Left renal cortex interstitium (tissue), 4 donors: ENCODE measurements at places on chromosomes 1 and 21. TPM values are rescaled to one million over a fixed set of nuclear protein-coding genes. Genes with fewer than 3 reads are reported as not detected.

DNA sequence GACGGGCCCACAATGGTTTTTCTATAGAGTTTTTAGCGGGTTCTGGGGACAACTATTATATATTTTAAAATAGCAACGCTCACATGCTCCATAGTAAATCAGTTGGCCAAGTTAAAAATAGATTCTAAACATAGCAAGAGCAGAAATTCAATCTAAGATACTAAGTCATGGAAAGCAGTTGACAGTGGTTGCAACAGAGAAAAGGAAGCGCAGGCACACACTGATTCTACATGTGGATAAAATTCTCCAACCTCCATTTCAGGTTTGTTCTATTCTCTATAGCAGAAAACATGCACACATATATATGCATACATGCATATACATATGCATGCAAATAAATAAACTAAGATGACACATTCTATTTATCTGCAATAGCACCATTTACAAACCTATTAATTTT is 89.6 kb upstream of the HNRNPU start:
- DNase-seq: no peak

DNA sequence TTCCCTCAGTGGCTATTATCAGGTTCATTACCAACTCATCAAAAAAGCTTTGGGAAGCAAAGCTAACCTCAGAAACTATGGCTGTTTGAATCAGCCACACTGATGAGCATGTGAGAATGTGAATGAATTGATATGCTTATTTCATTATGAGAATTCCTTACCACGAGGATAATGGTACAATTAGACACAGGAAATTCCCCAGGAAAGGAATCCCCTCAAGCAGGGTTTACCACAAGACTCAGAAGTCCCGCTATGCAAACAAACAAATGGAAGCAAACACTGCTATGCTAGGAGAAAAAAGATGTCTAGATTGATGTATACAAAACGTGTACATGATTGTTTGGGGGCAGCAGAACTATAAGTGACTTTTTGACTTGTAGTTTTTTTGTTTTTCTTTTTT is 205.0 kb downstream of the HMCN1 start:
- DNase-seq: no peak

GRCh38 chr21:35284199-35284598 is 235.1 kb upstream of the RUNX1 start:
- DNase-seq: no peak

GRCh38 chr21:41804381-41804780 is 37.5 kb upstream of the RIPK4 start:
- DNase-seq: no peak

DNA sequence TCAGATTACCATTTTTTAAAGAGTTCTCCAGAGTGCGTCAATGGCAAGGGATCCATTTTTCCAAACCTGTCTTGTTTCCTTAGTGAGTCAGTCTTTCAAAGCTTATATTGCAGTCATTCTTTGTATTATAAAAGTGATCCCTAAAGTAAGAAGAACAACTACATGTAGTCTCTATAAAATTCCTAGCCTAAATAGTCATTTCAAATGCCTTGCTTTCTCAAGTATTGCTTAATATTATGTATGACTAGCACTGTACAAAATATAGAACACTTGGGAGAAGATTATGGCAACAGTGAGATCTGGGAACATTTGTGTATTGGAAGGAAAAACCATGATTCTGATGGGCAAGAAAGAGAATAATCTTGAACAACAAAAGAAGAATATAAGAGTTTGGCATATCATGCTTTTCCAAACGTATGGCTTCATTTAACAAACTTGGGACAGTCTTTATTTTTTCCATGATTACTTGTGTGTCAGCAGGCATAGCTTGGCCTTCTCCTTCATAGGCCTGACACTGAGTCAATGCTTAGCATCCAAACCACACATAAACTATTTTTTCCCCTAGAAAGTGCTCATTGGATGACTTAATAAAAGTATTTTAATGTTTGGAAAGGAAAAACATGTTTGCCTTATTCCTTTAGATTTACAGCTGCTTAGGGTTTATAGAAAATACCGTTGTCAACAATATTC is 547.4 kb downstream of the LTN1 start:
- DNase-seq: no peak

GRCh38 chr1:975896-976683 is 5.8 kb downstream of the PERM1 start:
- no peak for DNase-seq

GRCh38 chr1:234583755-234584419 is 26.1 kb downstream of the IRF2BP2 start:
- DNase-seq: no peak

DNA sequence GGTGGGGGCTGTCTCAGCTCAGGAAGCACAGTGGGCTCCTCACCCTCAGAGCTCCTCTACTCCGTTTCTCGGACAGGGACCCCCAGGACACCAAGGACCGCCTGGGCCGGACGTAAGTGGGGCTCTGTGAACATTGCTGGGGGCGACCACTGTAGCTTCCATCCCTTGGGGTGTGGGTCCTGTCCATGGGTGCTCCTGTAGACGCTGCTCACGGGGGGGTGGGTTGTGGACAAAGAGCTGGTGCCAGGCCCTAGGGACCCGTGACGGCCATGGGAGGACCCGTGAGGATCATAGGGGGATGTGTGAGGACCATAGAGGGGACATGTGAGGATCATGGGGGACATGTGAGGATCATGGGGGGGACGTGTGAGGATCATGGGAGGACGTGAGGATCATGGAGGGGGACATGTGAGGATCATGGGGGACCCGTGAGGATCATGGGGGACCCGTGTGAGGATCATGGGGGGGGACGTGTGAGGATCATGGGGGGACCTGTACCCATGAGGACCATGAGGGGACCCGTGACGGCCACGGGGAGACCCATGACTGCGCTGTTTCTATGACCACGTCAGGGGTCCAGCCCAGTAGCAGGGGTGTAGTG is 18.1 kb downstream of the COL6A1 start:
- no peak for DNase-seq

DNA sequence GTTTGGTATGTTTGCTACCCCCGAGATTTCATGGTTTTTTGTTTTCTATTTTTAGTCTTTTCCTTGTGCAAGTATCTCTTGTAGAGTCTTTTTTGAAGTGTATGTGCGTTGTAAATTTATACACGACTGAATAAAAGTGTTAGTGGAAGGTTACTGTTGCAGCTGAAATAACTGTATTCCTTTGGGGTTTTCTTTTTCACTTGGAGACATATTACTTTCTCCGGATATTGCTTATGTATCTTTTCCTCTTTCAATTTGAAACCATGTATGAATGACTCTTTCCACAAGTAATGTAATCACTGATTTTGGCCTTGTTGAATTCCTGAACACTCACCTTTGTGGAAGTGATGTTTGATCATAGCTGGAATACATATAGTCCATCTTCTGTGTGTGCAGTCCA is 956 bp downstream of the URB2 start:
- no peak for DNase-seq

DNA sequence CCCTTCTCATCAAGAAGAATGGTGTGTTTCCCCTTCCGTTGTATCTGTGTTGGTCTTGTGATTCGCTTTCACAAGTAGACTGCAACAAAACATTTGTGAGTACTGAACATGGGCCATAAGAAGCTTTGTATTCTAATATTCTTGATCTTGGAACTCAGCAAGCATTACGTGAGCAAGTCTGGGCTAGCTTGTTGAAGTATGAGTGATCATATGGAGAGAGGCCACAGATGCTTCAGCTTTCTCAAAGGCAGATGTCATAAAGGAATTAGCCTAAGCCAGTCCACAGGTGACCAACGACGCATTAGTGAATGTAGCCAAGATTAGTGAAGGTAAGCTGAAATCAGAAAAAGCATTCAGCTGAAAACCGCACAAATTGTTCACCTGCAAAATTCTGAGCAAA is 609.6 kb upstream of the NEGR1 start:
- no peak for DNase-seq

DNA sequence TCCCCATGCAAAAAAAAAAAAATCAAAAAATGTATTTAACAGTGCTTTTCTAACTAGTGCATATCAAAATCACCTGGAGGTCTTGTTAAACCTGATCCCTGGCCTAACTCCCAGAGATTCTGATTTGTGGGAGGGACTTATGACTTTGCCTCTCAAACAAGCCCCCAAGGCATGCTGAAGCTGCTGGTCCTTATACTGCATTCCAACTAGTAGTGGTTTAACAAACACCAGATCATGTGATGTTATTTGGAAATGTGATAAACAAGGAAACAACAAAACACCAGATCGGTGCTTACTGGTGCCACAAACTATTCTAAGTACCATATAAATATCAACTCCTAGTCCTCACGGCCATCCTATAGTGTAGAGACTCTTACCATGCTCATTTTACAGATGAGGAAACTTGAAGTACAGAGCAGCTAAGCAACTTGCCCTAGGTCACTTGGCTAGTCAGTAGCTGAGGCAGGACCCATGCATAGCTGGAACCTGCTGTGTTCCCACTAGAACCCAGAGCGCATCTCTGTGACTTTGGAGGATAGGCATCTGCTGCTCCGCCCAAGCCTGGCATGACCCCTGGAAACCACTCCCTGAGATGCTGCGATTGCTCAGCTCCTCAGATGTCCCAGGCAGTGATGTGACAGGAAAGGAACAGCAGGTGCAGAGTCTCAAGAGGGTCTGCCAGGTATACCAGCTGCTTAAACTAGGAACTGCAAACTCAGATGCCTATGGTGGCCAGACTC is 38.1 kb downstream of the SOX13 start:
- DNase-seq: no peak

DNA sequence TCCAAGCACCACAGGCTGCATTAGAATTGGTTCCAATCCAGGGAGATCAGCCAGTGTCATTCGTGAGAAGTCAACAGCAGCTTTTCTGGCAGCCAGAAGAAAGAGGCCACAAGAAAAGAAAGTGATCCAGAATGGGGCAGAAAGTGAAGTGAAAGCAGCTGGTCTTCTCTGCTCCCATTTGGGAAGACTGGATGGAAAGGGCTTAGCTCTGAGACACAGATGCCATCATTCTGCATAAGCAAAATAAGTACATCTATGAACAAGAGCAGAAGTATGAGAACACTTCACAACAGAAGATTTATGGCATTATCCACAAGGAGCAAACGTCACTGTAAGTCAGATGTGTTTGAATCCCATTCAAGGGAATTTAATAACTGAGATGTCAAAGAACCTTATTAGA is 326.5 kb upstream of the ESRRG start:
- no peak for DNase-seq

- DNase-seq: no peak
Observed at GRCh38 chr1:67711855-67712212, 26.8 kb downstream of the GADD45A start.

DNA sequence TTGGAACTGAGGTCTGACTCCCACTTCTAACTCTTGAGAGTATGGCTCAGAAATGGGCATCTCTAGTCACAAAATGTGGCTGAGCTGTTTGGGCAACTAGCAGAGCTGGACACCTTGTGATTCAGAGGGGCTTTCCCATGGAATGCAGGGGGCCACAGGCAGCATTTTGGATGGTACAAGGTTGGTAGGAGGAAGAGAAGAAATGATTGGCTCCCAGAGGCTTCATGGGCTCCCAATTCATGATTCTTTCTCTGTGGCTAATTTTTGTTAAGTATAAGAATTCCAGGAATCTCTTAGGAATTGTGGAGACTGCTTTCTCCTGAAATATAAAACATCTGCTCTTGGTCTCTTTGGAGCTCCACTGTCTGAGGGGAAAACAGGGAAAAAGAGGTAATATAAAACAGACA is 49.7 kb downstream of the PBX1 start:
- DNase-seq: no peak

- DNase-seq: no peak
Observed at GRCh38 chr1:99636647-99637175, 9.2 kb upstream of the PALMD start.

- DNase-seq: no peak
Observed at GRCh38 chr1:177211231-177211630, 40.5 kb downstream of the BRINP2 start.

DNA sequence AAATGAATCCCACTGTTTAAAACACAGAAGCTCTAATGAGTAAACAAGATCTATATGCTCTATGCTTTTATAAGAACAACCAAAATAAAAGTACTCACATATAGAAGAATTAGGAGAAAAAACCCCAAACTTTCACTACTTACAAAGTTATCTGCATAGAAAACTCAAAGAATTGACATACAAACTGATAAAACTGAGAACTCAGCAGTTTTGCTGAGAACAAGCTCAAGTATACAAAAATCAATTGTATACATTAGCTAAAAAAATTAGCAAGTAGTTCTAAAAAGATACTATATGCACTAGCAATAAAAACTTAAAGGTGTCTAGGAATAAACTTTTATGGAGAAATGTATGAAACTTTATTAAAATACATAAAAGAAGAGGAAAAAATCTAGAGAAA is 186.2 kb upstream of the KAZN start:
- DNase-seq: no peak

Gene KCNE2
- 1.6 TPM for polyA plus RNA-seq

Gene CD53
- 7.8 TPM for polyA plus RNA-seq

Gene DIO1
- polyA plus RNA-seq: 3.8 TPM

Gene KIF1B
- polyA plus RNA-seq: 51.4 TPM

Gene INSRR
- polyA plus RNA-seq: 1.9 TPM

Gene HAPLN2
- 0.62 TPM for polyA plus RNA-seq

Gene WNT2B
- 2.7 TPM for polyA plus RNA-seq

Gene RNF186
- 0.46 TPM for polyA plus RNA-seq

Gene ANGPTL3
- polyA plus RNA-seq: 16.0 TPM
